Fibroblast of skin of right biceps (primary cell): ENCODE measurements at places on chromosomes 6 and 20.

GRCh38 chr6:150298030-150298380 is 70.8 kb upstream of the IYD start:
- no peak for DNase-seq

- no peak for DNase-seq
Measured at GRCh38 chr6:157787080-157787479, 36.0 kb upstream of the SNX9 start.

DNA sequence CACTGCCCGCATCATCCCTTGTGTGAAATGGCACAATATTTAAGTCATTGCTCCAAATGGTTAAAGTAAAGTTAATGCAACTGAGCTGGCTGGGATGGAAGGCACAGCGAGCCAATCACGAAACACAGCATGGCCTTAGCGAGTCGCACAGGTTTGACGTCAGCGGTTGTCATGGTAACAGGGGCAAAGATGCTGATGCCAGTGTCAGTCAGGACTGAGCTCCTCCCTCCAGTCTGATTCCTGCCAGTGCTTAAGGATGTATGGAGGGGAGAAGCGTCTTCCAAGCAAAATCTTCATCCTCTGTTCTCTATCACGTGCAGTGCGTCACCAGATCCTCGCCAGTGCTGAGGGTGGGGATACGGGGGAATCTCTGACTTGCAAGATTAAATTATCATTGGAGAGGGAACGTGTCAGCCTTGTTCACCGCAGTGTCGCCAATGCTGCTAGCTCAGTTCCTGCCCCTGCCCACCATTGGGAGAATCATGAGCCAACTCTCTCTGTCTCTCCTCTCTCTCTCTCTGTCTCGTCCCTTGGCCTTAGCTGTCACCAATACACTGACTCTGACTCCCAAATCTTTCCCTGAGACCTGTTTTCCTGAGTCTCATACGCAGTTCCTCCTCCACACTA is 24.5 kb downstream of the TSPYL4 start:
- DNase-seq, result peak; percentile 97

DNA sequence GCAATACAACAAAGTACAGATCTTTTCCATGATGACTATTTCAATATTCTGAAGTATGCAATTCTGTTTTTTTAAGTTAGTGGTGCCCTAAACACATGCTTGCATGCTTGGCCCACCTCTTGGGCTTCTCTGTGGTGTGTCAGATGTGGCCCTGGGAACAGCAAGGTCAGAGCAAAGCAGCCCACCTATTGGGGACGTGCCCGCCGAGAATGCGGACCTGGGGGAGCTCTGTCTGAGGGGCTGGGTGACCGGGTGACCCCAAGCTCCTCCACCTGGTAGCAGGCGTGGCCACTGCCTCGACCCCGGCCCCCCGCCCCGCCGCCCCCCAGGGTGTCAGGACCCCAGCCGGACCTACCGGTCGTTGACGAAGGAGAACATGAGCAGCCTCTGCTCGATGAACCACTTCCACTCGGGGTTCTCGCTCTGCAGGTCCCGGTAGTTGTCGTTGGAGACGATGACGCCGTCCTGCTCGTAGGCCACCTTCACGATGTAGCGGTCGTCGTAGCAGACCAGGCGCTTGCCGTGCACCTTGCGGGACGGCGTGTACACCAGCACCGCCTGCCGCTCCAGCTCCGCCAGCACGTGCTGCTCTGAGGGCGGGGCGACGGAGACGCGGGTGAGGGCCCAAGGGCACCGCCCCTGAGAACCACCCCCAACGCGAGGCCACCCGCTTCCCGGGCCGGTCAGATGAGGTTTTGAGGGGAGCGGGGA is 28.3 kb downstream of the ZC3H12D start:
- DNase-seq, result no peak

DNA sequence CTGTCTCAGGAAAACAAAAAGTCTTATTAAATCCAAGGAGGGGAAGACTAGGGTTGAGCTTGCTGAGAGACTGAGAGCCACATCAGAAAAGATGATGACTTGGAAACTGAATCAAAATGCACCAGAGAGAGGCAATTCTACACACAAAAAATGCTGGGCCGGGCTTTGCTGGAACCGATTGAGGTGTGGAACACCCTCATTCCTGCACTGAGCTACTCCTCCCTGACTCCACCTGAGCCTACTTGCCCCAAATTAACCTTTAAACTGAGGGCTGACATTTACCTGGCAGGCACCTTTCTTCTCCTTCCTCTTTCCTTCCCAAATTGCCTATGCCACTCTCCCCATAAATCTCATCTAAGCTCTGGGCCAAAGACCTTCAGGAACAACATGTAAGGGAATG is 40.8 kb upstream of the MBOAT1 start:
- no peak for DNase-seq

DNA sequence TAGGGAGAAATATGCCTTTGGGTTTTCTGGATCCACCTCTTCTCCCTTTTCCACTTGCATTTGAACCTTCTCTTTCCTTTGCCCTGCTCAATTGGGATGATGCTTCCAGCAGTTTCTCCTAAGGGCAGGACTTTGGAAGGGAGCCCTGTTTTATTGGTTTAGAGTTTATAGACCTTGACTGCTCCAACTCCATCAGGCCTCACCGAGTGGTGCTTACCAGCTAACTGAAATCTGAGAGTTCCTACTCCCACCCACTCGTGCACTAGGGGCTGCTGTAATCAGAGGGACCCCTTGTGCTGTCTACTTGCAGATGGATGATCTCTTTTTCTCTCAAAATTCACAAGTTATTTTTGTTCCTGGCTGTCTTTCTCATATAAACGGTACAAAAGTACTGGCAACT is 121.3 kb upstream of the SLC22A16 start:
- no peak for DNase-seq
